Activated naive CD8-positive, alpha-beta T cell treated with anti-CD3 and anti-CD28 coated beads, Interleukin-2, amount 50 U/mL, for 24 hours (primary cell): ENCODE measurements at places on chromosomes 1 and 21.
A peak's percentile ranks its signal among the peaks of the same experiment; 100 is the strongest.

DNA sequence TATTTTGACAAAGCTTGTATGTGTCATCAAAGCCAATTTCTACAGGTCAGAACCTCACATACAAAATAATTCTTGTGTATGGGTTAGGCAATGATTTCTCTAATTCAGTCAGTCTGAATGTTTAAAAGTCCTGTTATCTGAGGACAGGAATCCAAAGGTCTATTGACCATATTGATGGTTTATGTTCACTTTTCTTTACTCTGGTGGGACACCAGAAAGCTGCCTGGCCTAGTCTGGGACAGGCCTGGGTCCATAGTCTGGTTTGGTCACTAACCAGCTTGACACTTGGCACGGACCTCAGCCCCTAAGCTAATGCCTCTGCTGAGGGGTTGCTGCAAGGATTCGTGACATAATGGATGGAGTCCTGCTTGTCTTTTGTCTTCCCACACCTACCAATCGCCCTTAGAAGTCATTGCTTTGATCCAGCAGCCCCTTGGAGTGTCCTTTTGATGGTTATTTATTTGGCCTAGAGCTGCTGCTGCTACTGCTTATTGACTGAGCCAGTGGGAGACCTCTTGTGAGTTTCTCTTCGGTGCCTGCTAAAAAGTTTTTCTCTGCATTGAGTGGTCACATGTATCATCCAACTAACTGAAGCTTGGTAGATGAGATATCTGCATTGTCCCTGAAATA, 15.7 kb downstream of the IFNAR2 start:
- H3K4me1 ChIP-seq: peaks cover 84% of the 10 kb centered on the region
- H3K27ac ChIP-seq: peak overlapping the region; percentile 88
- peaks cover 77% of the 10 kb centered on the region for H3K36me3 ChIP-seq
- DNase-seq: no peak

DNA sequence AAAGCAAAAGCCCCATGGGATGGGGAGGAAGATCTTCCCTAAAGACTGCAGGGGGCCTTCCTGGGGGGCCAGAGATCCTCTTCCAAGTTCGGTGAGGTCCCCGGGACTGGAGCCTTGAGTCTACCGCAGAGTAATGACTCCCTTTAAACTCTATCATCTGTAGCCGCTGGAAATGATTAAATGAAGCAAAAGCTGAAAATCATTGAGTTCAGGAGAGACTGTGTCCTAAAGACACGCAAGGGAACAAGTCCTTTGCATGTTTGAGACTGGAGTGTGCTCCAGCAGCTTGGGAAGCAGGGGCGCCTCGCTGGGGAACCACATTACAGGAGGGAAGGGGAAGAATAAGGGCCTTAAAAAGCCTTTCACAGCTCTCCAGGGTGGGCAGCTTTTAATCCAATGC, 70.2 kb downstream of the WDR4 start:
- H3K4me3 ChIP-seq: no peak overlapping the region
- H3K27ac ChIP-seq: no peak overlapping the region
- no peaks in the 10 kb centered on the region for H3K27me3 ChIP-seq

DNA sequence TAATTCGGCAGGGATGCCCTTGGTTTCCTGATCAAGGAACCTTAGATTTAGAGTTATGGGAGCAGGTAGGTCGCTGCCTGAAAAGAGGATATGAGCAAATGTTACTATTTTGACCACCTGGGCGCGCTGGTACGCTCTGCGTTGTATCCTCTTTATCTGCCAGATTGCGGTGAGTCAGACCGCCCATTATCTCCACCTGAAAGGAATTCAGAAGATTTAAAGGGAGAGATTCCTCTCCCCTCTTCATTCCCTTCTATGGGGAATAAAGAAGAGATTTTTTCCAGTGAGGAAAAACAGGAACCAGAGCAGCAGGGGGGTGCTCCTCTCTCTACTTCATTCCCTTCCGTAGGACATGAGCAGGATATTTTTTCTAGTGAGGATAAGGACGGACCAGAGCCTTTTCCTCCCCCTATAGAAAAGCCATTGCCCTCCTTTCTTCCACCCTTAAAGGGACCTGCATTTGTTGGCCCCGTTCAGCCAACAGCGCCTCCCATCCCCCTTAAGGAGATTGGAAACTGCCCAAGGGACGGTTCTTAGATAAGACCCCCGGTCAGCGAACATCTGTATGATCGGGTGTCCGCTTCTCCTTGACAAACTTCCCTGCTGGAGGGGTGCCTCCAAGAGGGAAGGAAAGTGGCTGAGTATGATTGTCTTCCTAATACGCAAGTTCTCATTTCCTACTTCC, 34.1 kb downstream of the CLCA1 start:
- peak overlapping the region; percentile 79 for H3K4me3 ChIP-seq
- peaks cover 10% of the 10 kb centered on the region for H3K4me1 ChIP-seq

GRCh38 chr21:32777269-32777668, 5.7 kb upstream of the PAXBP1 start:
- H3K27ac ChIP-seq: no peak overlapping the region
- H3K4me3 ChIP-seq: no peak overlapping the region
- peaks cover 27% of the 10 kb centered on the region for H3K4me1 ChIP-seq
- H3K27me3 ChIP-seq: no peaks in the 10 kb centered on the region
